ENCODE measurements at places on chromosomes 1 and 21. TPM values are rescaled to one million over a fixed set of nuclear protein-coding genes. Genes with fewer than 3 reads are reported as not detected.

GRCh38 chr1:213464786-213465460 lies 413.9 kb downstream of the RPS6KC1 start:
- no peak for DNase-seq

The DIRAS3 gene
- 7.6 TPM for total RNA-seq

DNA sequence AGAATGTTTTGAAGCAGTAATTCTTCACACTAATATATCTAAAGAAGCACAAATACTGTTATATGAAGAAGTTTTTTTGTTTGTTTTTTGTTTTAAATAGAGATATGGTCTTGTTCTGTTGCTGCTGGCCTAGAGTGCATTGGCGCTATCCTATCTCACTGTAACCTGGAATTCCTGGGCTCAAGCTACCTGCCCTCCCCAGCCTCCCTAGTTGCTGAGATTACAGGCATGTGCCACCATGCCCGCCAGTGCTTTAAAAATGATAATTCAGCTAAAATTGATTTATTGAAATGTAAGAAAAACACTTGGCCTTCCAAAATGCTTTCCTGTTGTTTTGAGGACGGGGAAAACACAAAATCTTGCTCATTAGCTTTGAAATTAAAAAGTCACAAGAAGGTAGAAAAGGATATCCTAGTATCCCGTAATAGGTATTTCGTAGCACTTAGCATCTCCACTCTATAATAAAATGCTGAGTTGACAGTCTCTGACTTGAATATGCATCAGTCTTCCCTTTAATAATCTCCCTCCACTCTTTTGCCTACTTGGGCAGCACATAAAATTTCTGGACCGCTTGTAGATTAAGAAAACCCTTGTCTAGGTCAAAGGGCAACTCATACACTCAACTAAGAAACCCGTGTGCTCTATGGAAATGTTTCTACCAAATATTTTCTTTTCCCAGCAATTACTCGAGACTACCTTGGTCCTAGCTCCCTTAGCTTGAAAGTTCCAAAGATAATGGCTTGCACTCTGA lies 1.3 kb downstream of the SCYL3 start:
- peak; percentile 35 for DNase-seq

- DNase-seq = no peak
Observed at GRCh38 chr1:22527122-22527521, 36.2 kb upstream of the EPHA8 start.
